ENCODE measurements at places on chromosomes 1 and 21.

GRCh38 chr1:43068911-43069310 lies 103.2 kb downstream of the EBNA1BP2 start:
- DNase-seq: no peak

- no peak for DNase-seq
Observed at GRCh38 chr21:38229260-38229877, 27.4 kb upstream of the KCNJ15 start.

GRCh38 chr1:65206836-65207235 lies 58.8 kb downstream of the AK4 start:
- no peak for DNase-seq

GRCh38 chr1:212212906-212213305 lies 72.3 kb upstream of the PPP2R5A start:
- no peak for DNase-seq

- DNase-seq: no peak
Observed at GRCh38 chr1:100921110-100921706, 25.3 kb downstream of the SLC30A7 start.

DNA sequence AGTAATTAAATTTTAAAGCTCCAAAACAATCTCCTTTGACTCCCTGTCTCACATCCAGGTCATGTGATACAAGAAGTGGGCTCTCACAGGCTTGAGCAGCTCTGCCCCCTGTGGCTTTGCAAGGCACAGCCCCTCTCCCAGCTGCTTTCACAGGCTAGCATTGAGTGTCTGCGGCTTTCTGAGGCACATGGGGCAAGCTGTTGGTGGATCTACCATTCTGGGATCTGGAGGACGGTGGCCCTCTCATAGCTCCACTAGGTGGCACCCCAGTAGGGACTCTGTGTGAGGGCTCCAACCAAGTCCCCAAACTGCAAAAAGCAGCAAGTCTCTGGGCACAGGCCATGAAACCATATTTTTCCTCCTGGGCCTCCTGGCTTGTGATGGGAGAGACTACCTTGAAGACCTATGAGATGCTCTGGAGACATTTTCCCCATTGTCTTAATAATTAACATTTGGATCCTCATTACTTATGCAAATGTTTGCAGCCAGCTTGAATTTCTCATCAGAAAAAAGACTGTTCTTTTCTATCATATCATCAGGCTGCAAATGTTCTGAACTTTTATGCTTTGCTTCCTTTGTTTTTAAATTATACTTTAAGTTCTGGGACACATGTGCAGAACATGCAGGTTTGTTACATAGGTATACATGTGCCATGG lies 554.1 kb upstream of the OLFM3 start:
- DNase-seq: no peak

GRCh38 chr1:228736844-228737445 lies 1.7 kb downstream of the RHOU start:
- DNase-seq: no peak

- DNase-seq: no peak
Observed at GRCh38 chr1:213817156-213817555, 170.6 kb upstream of the PROX1 start.

- no peak for DNase-seq
Observed at GRCh38 chr1:201533836-201534235, 5.1 kb upstream of the NAV1 start.

GRCh38 chr1:32944180-32944579 lies 20.4 kb downstream of the RNF19B start:
- DNase-seq: no peak

DNA sequence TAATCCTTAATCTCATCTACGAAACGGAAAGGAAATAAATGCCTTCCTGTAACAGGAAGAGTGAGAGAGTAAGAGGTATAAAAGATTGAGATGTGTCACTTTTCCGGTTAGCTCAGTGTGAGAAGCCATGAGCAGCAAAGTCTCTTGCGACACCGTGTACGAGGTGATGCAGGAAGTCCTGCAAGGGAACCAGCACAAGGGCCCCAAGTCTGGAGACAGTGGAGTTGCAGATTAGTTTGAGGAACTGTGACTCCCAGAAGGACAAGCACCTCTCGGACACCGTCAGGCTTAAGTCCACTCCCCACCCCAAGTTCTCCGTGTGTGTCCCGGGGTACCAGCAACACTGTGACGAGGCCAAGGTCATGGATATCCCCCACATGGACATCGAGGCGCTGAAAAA lies 592.3 kb upstream of the ADGRL2 start:
- no peak for DNase-seq

DNA sequence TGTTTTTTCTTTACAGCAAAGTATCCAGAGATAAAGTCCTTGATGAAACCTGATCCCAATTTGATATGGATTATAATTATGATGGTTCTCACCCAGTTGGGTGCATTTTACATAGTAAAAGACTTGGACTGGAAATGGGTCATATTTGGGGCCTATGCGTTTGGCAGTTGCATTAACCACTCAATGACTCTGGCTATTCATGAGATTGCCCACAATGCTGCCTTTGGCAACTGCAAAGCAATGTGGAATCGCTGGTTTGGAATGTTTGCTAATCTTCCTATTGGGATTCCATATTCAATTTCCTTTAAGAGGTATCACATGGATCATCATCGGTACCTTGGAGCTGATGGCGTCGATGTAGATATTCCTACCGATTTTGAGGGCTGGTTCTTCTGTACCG lies 6.5 kb downstream of the DEGS1 start:
- DNase-seq: no peak

- no peak for DNase-seq
Observed at GRCh38 chr1:164440232-164440631, 118.8 kb upstream of the PBX1 start.

- DNase-seq: no peak
Observed at GRCh38 chr1:191284175-191284574, 806.5 kb upstream of the BRINP3 start.

DNA sequence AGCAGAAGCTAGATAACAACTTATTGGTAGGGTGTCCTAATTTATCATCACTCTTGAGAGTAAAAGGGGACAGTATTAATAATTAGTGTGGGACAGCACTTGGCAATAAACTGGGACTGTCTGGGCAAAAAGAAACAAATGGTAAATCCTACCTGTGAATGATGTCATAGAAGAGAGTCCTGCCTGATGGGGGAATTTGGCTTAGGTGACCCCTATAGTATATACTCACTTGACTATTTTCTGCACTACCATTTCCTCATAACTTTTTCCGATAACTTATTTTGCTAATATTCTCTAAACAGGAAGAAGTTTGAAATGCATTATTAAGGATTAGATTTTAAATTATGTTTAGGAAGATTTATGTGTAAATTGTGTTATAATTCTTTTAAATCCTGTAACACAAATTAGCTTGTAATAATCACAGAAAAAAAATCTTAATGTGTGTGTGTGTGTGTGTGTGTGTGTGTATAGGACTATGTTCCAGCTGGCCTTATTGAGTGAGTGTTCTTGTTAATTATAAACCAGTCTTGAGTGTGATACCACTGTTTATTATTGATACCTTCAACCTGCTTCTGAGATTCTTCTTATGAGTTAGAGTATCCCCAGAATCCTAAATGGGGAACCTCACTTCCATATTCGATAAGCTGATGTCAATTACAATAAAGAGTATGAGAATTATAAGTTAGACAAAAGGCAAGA lies 144.2 kb upstream of the C1orf105 start:
- no peak for DNase-seq

GRCh38 chr1:103948526-103948925 lies 198.8 kb downstream of the AMY1C start:
- DNase-seq: no peak

- DNase-seq: no peak
Observed at GRCh38 chr1:19448491-19449439, 36.6 kb downstream of the CAPZB start.

GRCh38 chr1:103447471-103447870 lies 78.0 kb upstream of the RNPC3 start:
- DNase-seq: no peak

DNA sequence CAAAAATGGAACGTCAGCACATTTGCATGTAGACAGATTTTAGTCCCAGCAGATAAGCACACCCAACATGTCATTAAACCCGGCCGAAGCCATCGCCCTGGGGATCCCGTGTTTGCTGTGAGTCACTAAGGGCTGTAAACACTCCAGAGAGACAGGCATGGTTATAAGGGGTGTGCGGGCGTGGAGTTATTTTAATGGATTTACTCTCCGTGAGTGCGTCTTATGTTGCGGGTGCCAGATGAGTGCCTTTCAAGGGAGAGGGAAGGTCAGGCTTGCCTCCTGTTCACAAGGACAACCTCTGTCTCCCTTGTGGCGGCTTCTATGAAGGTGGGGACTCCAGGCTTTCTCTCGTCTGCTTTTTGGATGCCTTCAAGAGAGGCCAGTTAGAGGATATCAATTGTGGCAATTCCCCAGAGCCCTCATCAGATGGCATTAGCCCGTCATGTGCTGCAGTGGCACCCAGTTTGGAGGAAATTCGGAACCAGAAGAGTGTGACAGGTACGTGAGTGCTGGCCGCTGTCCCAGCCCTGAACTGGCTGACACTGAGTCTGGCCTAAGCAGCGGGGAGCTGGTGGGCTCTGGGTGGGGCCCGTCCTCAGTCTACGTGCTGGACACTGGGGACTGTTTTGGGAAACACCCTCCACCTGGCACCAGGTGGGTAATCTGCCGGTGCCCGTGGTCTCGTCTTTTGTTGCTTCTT lies 223.8 kb upstream of the TMEM51 start:
- DNase-seq: no peak

DNA sequence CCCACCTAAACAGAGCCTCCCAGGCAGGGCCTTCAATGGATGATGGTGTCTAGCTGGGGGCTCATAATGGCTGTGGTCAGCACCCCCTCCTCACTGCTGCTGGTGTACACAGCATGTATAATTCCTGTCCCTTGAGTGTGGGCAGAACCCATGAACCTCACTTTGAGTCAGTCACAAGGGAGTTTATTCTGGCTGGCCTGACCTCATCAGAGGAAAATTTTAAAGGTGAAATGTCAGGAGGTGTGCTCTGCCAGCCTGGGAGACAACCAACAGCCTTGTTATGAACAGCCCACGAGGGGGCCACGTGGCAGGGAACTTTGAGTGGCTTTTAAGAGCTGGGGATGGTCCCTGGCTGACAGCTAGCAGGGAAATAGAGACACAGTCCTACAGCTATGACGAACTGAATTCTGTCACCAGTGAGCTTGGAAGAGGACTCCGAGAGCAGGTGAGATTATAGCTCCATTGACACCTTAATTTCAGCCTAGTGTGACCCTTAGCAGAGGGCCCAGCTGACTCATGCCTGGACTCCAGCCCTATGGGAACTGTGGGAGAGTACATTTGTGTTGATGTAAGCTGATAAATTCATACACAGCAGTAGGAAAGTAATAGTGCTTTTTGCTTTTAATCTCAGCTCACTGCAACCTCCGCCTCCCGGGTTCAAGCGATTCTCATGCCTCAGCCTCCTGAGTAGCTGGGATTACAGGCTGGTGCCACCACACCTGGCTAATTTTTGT lies 73.5 kb upstream of the RUNX3 start:
- DNase-seq: no peak

DNA sequence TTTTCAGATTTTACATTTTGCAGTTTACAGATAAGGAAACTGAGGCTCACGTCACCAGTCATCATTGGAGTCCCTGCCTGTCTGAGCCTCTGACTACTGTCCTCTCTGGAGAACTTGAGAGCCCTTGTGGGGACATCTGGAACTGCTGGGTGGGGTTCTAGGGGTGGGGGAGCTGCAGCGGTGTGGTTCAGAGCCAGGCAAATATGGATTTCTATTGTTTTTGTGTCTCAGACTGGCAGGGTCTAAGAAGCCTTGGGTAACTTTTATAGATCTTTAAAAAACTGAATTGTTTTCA lies 46.9 kb downstream of the IER5 start:
- no peak for DNase-seq

GRCh38 chr1:41418857-41419583 lies 57.8 kb downstream of the FOXO6 start:
- DNase-seq: no peak

DNA sequence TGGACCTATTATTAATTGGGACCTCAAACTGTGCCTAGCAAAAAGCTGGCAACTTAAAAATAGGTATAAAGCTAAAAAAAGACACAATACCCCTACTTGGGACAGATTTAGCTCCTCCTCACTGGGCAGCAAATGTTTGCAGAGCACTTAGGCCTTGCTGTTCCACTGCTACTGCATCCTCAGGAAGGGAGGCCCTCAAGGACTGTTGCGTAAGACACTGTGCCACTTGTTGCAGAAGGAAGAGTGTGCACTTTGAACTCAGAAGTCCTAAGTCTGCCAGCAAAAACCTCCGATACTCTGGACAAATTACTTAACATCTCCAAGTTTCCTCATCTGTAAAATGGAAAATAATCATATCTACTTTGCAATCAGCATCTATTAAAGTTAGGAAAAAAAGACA lies 322.9 kb downstream of the BARHL2 start:
- no peak for DNase-seq

DNA sequence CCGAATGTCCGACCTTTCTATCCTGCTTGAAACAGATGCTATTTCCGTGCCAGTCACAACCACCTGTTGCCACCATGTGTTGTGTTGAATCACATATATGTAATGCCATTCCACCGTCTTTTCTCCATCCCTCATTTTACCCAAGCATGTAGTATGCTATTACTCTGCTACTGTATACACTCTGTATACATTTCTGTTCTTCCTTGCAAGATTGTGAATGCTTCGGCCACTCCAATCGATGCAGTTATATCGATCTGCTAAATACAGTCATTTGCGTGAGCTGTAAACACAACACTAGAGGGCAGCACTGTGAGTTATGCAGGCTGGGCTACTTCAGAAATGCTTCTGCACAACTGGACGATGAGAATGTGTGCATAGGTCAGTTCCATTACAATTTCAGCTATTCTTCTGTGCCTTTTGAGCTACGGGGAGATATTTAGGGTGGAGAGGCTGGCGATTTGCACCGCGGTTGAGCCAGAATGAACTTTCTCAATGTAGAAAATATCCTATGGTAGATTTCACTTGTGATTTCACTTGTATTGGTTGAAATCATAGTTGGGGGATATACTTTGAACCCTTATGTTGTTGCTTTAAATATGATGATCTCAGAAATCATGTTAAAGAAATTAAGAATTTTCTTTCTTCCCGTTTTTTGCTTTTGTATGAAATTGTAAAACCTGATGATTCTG lies 289.8 kb downstream of the NTNG1 start:
- DNase-seq: no peak

DNA sequence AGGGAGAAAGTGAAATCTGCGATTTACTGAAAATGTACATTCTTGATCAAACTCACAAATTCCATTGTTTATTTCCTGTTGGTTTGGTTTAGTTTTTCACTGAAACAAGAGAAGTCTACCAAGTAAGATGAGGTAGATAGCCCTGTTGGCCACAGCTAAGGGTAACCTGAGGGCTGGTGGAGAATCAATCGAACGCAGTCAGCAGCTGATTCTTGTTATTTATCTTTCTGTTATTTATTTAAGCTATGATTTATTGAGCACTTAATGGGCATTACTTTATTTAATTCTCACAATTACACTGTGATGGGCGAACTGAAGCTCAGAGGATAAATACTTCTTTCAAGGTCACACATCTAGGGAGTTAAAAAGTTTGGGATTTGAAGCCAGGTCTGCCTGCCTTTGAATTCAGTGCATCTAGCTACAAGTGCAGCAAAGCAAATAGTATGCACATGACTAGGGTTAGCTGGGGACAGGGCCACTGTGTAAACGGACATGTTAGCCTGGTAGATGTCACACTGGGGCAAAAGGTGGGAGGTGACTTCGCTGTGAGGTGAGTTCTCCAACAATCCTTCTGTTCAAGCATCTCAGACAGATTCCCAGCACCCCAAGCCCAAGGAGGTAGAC lies 106.5 kb upstream of the GADD45A start:
- DNase-seq: no peak

GRCh38 chr1:8154621-8155052 lies 128.5 kb upstream of the ERRFI1 start:
- DNase-seq: no peak
